ENCODE measurements at places on chromosomes 5 and 9.

GRCh38 chr9:110580850-110581249 is 1.3 kb upstream of the SVEP1 start:
- DNase-seq: no peak

GRCh38 chr5:171157775-171158174 is 151.3 kb upstream of the TLX3 start:
- no peak for DNase-seq

- no peak for DNase-seq
Observed at GRCh38 chr5:142439207-142439860, 114.5 kb upstream of the SPRY4 start.

- no peak for DNase-seq
Observed at GRCh38 chr9:79946712-79947111, 374.9 kb downstream of the TLE4 start.

GRCh38 chr9:137306066-137306849 is 4.2 kb upstream of the NRARP start:
- DNase-seq: no peak

GRCh38 chr5:68266457-68266856 is 50.9 kb downstream of the PIK3R1 start:
- no peak for DNase-seq

- DNase-seq: no peak
Observed at GRCh38 chr5:117893211-117893610, 1095.1 kb downstream of the DTWD2 start.

GRCh38 chr5:35246411-35246810 is 16.1 kb upstream of the PRLR start:
- no peak for DNase-seq

DNA sequence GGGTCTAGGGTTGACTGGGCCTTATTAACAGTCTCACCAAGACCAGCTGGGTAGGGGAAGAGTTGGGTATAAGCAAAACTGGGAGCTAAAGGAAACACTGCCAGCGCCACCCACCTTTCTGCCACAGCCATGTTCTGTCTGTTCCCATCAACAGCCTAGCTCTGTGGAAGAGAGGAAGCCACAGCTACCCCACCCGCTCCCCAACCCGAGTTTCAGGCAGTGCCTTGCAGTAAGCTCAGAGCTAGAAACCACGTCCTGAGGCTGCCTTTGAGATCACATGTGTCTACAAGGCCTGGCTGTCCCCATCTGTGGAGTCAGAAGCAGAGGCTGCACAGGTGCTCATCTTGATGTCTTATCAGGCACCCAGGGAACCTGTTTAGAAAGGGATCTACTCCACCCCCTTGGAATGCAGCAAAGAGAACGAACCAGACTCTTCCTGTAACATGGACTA is 15.3 kb downstream of the HNRNPH1 start:
- DNase-seq: peak; percentile 86

DNA sequence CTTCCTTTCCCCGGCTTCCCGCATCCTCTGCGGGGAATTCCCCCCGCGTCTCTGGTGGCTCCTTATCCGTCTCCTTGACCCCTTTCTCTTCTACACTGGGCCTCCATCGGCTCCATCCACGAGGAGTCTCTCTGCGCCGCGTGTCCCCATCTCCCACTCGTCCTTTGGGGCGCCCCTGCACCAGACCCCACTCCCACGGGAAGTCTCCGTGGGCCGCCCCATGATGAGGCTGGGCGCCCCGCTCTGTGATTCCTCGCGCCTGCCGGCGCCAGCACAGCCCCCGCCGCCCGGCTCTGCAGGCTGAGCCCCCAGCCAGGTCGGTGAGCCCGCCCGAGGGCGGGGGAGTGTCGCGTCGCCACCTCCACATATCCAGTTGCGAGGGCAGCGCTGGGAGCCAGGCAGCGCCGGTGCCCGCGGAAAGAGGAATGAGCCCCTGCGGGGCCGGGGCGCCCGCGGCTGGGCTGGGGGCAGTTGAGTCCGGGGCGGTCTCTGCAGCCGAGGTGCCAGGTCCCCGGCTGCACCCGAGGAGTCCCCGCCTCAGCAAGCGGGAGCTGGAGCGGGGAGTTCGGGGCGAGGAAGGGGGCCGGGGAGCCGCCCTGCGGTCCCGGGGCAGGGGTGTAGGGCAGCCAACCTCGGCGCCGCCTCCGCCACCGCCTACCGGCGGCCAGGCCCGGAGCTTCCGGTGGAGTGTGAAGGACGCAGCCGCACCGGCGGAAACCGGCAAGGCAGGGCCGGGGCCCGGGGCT is 2.1 kb upstream of the TRAF1 start:
- DNase-seq: peak; percentile 95

- DNase-seq: no peak
Observed at GRCh38 chr5:170757669-170758068, 25.9 kb upstream of the GABRP start.

DNA sequence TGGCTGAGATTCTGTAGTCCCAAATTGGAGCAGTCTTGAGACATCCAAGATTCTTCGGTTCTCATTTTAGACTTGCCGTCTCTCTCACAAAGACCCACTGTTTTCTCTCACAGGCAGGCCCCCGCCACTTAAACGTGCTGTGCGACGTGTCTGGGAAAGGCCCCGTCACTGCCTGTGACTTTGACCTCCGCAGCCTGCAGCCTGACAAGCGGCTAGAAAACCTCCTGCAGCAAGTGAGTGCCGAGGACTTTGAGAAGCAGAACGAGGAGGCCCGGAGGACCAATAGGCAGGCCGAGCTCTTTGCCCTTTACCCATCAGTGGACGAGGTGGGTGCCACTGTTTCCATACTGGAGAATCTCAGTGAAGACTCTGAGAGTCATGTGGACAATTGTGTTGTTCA is 97.2 kb downstream of the DOCK8 start:
- DNase-seq: no peak

DNA sequence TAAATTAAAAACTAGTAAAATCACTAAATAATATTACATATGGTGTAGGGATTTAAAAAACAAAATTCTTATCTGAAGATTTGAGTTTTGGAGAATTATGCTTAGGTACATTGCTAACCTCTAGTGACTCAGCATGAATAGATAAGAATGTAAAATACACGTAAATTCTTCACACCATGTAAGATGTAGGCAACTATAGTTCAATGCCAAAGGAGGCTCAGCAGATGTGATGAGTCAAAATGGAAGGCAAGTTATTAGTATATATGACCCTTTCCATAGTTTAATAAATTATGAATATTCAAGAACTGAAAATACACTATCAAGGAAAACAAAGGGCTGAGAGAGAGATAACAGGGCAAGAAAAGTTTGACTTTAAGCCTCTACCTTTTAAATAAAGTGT is 79.0 kb downstream of the MRPS30 start:
- no peak for DNase-seq

DNA sequence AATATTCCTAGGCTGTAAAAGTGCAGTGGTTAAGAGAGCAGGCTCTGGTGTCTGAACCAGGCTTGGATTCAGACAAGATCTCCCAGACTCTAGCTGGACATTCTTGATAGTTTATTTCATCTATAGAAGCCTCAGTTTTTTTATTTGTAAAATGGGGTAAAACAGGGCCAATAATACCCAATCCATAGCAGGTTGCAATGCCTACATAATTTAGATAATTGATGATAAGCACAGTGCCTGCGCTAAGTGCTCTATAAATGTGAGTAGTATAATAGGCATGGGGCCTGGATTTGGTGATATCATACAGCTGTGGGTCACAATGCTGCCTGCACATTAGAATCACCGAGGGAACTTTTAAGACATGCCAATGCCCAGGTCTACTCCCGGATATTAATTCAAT is 603.5 kb downstream of the ISL1 start:
- DNase-seq: no peak

DNA sequence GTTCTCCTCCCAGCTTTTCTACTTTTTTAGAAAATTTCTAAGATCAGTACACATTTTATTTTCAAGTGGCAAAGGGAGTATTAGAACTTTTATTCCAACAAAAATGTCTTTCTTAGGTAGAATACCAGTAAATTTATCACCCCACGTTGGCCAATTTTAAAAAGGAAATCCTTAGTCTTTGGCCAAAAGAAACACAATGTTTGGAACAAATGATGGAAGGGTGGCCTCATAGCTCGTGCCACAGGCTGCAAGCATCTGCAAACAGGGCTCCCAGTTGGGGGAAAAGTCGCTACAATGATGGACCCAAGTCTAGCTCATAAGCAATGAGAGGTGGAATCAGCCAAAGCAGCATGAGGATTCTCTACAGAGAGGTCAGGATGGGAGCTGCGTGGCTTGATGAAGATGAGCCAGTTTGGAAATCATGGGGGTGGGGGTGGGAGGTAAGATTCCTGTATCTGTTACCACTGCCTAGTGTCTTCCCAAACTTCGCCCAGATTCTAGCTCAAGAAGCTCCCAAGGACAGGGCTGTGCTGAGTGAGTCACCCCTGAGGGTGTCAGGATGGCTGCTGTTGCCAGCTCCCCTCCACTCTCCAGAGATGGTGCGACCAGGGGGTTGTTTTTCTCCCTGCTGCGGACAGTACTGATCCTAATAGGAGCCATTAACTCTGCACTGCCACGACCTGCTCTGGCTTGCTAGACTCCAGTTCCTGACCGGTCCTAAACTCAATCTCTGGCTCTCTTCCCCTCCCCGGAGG is 75.6 kb downstream of the DCP2 start:
- no peak for DNase-seq

All from mesenteric fat pad (tissue), 1 donor.